Kidney tubule cell (primary cell): ENCODE measurements at places on chromosomes 11 and 22.
A peak's percentile ranks its signal among the peaks of the same experiment; 100 is the strongest.

GRCh38 chr11:93529707-93530467 lies 13.3 kb downstream of the SMCO4 start:
- DNase-seq, result peak; percentile 17

- peak; percentile 91 for DNase-seq
Observed at GRCh38 chr11:74929431-74930363, 19.2 kb downstream of the XRRA1 start.

- DNase-seq, result peak; percentile 75
Observed at GRCh38 chr11:76510060-76511047, 65.5 kb downstream of the EMSY start.

DNA sequence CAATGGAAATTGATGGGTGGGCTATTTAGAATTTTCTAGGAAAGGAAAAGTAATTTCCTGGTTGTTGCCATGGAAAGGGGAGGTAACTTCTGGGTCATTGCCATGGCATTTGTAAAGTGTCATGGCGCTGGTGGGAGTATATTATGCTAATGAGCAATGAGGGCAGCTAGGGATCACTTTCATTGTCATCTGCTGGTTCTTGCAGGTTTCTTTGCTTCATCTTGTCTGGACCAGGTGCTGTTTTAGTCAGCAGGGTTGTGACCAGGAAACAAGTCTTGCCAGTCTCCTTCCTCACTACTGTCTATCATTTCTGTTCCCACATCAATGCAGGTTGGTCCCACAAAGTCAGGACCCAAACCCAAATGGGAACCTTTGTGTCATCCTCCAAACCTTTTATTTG lies 237.6 kb upstream of the C11orf87 start:
- DNase-seq, result no peak

GRCh38 chr11:2846056-2846455 lies 39.5 kb downstream of the CDKN1C start:
- DNase-seq, result no peak

DNA sequence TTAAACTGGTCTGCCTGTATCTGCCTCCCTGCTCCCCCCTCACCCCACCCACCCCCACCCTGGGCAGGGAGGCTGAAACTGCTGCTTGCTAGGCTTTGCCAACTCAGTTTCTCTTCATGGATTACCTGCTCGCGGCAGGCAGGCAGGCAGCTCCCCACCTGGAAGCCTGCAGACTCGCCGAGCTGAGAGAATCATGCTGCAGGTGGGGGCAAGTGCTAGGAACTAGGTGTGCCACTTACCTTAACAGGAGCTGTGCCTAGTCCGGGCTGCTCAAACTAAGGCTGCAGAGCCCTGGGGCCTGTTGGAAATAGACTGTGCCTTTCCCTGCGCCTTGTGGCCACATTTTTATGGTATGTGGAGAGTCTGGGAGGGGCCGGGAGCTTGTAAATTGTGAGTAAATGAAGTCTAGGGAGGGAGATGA lies 30.3 kb downstream of the MARK2 start:
- no peak for DNase-seq

GRCh38 chr22:30564045-30564760 lies 10.3 kb downstream of the GAL3ST1 start:
- no peak for DNase-seq

DNA sequence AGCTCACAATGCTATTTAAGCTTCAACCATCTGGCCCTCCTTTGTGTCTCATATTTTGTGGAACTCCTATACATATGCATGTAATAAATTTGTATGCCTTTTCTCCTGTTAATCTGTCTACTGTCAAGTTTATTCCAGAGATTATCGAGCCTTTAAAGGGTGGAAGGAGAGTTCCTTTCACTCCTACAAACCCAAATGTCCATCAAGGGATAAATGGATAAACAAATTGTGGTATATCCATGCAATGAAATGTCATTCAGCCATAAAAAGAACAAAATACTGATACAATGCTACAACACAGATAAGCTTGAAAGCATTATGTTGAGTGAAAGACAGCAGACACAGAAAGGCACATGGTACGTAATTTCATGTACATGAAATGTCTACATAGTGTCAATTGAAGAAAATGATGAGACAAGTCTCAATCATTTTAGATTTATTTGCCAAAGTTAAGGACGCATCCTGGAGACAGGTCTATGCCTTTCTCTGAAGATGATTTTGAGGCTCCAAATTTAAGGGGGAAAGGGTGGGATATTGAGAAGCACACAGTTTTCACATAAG lies 17.7 kb upstream of the FEZ1 start:
- DNase-seq, result no peak

DNA sequence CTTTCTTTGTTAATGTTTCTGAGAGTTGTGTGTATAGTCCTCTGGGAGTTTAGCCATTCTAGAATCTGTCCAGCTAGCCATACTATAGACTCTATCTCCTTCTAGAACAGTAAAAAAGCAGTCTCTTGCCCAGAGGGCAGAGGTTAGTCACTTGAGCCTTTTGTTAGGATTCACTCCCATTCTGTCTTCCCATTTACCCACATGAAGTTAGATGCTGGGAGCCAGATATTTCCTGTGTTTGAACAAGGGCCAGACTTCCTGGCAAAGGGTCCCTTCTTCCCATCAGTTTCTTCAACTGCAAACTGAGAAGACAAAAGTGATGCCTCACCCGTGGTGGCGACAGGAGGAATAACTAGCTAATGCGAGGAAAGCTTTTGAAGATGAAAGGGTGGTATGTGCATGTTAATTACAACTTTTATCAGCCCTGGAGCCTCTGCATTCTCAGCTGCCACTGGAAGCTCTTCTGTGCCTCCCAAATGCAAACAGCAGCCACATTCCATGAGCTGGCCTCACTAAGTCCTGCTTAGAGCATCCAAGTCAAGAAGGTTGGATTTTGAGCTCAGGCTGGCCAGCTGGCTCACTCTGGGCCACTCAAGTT lies 12.8 kb downstream of the CD44 start:
- no peak for DNase-seq

GRCh38 chr22:44146088-44146861 lies 34.5 kb upstream of the PARVG start:
- DNase-seq, result no peak

DNA sequence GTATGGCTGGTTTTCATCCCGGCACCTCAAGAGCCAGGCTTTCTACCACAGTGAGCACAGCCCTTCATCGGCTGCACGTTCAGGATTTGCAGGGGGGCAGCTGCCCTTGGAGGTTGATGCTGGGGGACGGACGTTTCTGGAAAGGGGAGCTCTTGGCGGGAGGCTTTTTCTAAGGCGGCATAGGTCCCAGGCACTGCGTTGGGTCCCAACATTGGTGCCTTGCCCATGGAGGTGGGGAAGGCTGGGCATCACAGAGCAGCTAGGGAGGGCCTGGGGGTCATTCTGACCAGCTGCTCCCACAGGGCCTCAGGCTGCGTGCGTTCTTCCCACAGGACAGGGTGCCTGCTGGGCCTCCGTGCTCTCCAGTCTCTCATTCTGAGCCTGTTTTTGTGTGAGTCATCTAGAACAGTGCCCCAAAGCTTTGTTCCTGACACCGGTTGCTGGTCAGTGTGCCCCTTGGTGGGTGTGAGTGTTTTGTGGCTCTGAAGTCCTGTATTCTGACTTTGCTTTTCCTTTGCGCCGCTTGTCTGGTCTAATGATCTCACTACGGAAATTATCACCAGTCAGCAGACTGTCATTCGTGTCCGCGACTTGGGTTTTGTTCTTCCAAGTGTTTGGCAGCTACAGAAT lies 275.9 kb downstream of the TBC1D22A start:
- no peak for DNase-seq

DNA sequence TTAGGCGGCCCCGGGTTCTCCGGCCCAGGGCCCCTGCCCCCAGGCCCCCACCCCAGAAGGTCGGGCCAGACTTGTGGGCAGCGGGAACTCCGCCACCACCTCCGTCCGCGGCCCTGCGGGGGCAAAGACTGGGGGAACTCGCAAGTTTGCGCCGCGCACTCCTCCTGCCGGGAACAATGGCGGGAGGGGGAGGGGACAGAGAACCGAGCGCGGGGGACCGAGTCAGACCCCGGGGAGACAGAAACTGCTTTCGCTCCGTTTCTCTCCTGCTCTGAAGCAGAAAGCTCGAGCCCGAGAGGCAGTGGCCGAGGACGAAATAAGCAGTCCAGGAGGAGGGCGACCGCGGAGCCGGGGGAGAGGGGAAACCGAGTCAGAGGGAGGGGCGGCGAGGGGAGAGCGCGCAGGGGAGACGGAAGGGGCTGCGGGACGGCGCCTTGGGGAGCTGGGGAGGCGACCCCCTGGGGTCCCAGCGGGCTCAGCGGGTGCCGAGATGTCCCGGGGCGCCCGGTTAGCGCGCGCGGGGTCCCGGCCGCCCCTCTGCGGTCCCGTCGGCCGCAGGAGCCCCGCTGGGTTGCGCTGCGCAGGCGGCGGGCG lies 555 bp downstream of the TP53I11 start:
- no peak for DNase-seq

DNA sequence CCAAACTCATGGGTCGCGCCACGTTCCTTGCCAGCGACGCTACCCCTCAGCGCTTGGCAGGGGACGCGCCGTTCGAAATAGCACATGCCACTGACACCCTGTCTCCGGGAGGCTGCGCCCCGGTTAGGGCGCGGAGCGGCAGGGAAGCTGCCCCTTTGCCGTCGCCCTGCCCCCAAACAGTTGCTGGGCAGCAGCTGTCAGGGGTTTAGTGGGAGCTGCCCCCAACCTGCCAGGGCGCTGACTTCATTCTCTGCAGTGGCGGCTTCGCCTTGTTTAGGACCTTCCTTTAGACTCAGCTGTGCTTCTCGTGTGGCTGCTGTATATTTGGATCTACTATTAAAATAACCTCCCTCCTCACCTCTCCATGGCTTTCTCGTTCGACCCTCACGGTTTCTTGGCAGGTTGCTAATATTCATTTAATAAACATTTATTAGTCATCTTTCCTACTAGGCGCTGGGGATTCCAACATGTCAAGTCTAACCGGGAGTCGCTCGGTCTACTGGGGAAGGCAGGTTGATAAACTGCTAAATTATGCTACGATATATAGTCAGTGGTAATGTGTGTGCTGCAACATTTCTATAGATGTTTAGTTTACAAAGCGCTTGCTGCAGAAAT lies 782 bp downstream of the TMEM109 start:
- peak; percentile 45 for DNase-seq

GRCh38 chr11:36373016-36374010 lies 77.2 kb downstream of the PRR5L start:
- DNase-seq, result peak; percentile 70

- DNase-seq, result no peak
Observed at GRCh38 chr11:64135711-64136110, 30.2 kb downstream of the MACROD1 start.

DNA sequence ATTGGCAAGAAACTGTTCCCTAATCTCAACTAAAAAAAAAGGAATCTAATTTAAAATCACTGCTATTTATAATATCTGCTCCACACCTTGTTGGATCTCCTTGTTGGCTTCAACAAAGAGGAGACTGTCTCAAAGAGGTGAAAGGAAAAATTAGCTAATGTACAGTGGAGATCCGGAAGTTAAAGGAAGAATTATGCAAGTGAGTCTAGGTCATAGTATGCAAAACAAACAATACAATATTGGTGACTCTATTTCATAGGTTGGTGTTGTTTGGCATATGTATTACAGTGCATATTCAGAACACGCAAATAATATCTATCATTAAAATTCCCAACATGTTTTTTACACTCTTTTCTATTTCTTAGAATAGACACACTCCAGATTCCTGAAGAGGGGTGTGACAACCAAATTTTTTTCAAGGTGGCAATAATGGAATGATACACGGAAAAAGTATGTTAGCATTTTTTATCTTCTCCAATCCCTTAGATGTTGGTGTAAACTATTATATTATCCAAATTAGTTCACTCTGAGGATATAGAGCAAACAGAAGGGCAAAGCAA lies 685.3 kb downstream of the KCNA4 start:
- no peak for DNase-seq

DNA sequence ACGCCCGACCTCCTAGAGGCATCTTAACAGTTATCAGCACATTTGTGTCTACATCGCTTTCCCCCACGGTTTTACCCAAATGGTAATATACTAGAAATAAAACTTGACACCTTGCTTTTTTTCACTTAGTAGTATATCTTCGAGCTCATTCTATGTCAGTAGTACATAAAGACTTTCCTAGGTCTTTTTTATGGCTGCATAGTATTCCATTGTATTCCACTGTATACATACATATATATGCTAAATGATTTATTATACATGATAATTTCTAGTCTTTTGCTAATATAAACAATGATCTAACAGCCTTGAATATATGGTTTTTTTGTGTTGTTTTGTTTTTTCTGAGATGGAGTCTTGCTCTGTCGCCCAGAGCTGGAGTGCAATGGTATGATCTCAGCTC lies 34.8 kb upstream of the DLAT start:
- no peak for DNase-seq

- DNase-seq, result no peak
Observed at GRCh38 chr11:113789675-113790320, 10.2 kb downstream of the CLDN25 start.

- no peak for DNase-seq
Observed at GRCh38 chr11:94780432-94780831, 12.3 kb downstream of the AMOTL1 start.

DNA sequence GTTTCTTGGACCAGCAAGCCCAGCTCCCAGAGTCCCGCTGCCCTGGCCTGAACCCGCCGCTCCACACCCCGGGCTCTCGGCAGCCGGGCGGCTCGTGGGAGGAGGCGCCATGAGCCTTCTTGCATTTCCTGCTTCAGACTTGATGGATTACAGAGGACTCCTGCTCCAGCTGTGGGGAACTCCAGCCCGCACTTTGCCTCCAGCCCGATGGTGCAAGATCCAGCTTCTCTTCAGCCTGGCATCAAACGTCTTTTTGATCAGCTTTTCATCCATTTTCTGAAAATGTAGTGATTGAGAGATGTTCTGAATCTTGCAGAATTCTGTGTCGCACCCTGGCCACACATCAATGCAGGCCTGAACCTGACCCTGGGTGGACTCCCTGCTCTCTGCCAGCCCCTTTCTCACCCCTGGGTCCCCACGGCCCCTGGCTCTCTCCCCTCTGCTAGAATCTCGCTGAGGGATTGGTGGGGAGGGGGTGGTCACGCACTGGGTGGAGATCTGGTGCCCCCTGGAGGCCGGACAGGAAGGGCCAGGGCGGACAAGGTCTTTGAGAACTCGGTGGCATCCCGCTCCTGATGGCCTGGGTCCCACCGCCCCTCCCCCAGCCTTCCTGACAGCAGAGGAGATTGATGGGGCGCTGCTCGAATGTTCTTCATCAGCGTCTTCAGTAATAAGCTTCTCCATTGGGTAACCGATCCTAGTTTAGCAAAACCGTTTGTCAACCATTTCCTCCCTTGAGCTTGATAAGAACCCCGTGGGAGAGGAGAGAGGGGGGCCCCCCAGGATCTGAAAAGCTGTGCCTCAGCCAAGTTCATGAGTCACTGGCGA lies 12.1 kb upstream of the NFAM1 start:
- peak; percentile 83 for DNase-seq

DNA sequence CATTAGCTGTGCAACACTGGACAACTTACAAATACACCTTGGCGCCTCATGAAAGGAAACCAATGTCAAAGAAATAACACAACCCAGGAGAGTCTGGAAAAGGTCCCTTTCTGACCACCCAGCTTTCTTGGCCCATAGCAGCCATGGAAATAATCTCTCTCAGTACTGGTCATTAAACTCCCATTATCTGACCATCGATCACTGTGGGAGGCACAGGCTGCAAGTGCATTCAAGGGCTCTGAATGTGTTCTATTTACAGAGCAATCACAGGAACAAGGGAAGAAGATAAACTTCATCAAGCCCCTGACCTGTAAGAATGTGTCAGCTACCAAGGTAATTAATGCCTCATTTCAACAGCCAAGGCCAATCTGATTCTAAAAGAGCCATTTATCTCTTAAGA lies 40.1 kb downstream of the CTSC start:
- DNase-seq, result no peak
